ENCODE measurements at places on chromosomes 4 and X.
A peak's percentile ranks its signal among the peaks of the same experiment; 100 is the strongest.

GRCh38 chrX:144275843-144276242 is 392.0 kb downstream of the UBE2NL start:
- DNase-seq: no peak

DNA sequence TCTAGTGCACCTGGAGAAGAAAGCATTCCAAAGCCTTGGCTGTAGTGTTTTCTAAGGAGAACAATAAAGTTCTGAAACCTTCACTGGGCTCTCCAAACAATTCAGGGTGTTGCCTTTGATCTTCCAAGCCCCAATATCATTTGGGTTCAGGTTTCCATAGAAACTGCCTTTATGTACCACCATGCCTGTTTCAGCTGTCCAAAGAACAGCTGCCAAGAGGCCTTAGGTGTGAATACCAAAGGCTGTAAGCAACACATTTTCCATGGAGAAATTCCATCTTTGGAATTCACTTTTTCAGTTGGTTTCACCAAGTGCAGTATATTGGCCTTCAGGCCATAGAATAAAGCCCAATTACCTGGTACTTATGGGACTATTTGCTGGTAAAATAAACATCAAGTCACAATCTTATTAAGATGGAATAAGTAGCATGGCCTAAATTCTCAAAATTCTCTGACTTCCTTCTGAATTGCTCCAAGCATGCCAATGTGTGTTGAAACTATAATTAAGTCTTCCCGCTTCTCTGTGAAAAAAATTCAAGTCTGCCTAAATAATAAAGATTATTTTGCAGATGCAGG is 61.9 kb downstream of the COX18 start:
- no peak for DNase-seq

DNA sequence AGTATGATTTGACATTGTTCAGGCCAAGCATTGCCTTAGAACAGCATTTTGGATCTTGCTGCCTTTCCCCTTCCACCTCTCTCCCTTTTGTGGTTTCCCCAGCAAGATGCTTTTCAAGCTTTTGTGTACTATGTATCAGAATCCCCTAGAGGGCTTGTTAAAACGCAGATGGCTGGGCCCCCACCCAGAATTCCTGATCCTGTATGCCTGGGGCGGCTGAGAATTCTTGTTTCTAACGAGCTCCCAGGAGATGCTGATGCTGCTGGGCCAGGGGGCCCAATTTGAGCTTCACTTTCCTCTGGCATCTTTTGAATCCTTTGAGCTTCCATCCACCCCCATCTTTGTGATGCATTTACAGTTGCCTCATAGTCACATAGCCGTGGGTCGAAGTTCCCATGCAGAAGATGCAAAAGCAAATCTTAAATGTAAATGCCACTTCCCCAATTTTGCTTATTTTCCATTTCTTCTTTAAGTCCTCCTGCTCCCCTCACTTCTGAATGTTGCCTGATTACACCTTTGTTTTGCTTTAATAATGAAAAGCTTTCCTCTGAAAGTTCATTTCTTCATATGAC is 18.5 kb downstream of the HCCS start:
- no peak for DNase-seq

GRCh38 chr4:84971319-84971932 is 4.9 kb upstream of the WDFY3 start:
- DNase-seq: peak; percentile 3

- no peak for DNase-seq
Measured at GRCh38 chrX:4754878-4755604, 1041.6 kb upstream of the PRKX start.

DNA sequence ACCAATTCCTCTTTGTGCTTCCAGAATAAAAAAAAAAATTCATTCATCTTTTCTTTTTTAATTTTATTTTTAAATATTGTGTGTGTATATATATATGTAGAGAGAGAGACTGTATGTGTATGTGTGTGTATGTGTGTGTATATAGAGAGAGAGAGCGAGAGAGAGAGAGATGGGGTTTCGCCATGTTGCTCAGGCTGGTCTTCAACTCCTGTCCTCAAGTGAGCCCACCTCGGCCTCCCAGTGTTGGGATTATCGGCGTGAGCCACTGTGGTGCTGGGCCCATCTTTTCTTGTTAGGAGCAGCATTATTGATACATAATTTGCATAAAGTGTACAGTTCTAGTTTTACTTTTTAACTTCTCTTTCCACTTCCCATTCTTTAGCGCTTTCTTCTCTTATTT is 33.6 kb downstream of the KDM6A start:
- no peak for DNase-seq

- peak; percentile 53 for DNase-seq
Measured at GRCh38 chr4:38805530-38806145, 1.0 kb upstream of the TLR1 start.

GRCh38 chrX:124862301-124862700 is 457.4 kb upstream of the TEX13C start:
- DNase-seq: no peak

- peak; percentile 40 for DNase-seq
Measured at GRCh38 chrX:40201329-40201885, 103.6 kb upstream of the BCOR start.

DNA sequence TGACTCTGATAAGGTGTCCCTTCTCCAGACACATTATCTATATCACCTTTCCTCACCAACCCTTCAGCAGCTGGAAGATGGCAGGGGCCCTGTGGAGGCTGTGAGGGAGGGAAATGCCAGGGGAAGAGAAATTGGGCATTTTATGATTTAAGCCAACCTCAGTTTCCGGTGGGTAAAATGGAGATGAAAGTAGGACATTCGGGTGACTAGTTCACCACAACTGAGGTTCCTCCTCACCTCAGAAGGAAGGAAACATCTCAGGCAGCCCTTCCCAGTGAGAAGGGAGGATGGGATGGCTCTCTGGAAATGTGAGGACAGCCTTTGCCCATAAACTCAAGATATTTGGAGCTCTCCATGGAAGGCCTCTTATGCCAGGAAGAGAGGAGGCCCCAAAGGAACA is 251.5 kb downstream of the MID1IP1 start:
- no peak for DNase-seq

DNA sequence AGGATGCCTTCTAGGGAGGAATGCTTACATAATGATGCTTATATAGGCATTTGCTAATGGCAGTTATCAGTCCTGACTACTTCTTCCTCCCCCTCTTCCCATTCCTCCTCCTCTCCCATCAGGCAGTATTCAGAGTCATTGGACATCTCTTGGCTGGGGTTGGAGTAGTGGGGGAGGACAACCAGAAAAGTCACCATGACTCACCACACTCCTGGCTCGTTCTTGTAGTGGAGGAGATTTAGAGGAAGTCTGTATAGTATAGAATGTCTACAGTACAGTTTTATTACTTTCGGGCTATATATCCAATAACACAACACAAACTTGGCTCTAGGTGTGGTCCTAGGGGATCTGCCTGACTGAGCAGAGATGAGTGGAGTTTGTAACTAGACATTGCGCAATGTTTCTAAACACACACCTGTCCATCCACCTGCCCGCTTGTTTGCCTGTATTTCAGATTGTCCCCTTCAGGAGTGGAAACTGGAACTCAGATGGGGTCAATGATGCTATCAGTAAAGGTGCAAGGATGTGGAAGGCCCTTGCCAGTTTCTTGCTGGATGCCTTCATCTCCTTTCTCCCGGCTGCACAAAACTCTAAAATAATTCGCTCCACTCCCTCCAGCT is 27.9 kb upstream of the KIAA1210 start:
- no peak for DNase-seq

GRCh38 chr4:81746773-81747172 is 275.1 kb upstream of the RASGEF1B start:
- DNase-seq: no peak

- DNase-seq: no peak
Measured at GRCh38 chrX:134368126-134368525, 91.8 kb upstream of the HPRT1 start.

GRCh38 chr4:16779028-16779675 is 119.3 kb downstream of the LDB2 start:
- no peak for DNase-seq

- no peak for DNase-seq
Measured at GRCh38 chr4:23368081-23368697, 521.7 kb downstream of the PPARGC1A start.

DNA sequence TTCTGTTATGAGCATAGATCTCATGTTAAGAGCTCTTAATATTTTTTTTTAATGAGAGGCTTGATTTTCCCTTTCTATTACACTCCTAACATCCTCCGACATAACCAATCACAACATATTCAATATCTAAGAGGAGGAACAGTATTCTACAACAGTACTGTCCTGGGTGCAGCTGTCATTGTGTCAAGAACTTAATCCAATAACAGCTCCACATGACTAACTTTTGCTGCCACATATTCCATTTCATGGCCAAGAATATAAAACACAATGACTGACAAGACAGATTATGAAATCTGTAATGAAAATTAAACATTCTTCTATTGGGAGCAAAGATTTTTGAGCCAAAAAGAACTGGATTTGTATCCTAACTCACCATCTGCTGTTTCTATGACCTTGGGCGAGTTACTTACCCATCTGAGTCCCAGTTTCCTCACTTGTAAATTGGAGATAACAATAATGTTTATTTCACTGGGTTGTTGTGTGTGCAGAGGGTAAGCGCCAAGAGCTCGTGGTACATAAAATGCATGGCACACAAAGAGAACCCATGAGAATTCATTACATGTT is 405.6 kb downstream of the SPRY1 start:
- DNase-seq: no peak

GRCh38 chr4:110610940-110611831 is 11.7 kb downstream of the PITX2 start:
- no peak for DNase-seq

GRCh38 chrX:131424895-131425294 is 119.0 kb upstream of the OR13H1 start:
- DNase-seq: no peak

DNA sequence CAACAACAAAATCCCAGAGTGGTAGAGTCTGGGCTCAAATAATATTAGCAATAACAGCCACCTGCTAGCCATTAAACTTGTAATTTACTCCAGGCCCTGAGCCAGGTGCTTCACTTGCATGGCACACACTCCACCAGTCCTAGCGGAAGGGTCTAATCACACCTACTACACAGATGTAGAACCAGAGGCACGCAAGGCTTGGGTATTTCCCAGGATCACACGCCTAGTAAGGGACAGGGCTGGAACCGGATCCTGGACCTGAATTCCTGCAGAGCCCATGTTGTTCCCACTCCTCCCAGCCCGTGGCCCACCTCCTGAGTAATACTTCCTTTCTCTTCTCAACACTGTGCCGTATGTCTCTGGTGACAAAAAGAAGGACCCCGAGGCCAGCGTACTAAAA is 5.7 kb downstream of the MAGEA1 start:
- no peak for DNase-seq

DNA sequence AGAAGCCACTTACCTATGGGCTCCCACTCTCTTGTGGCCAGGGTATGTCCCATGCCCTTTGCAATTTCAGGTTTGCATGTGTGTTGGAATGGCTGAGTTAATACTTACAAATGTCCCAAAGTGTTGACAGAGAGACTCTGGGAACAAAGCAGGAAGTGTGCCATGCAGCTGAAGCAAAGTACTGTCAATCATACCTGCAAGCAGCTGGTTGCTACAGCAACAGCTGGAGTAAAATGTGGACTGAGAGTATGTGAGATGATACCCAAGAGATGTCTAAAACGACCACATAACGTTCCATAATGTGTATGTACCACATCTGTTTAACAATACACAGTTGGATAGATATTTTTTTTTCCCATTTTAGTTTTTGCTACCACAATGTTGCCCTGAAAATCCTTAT is 82.8 kb upstream of the CAMK2D start:
- DNase-seq: no peak

DNA sequence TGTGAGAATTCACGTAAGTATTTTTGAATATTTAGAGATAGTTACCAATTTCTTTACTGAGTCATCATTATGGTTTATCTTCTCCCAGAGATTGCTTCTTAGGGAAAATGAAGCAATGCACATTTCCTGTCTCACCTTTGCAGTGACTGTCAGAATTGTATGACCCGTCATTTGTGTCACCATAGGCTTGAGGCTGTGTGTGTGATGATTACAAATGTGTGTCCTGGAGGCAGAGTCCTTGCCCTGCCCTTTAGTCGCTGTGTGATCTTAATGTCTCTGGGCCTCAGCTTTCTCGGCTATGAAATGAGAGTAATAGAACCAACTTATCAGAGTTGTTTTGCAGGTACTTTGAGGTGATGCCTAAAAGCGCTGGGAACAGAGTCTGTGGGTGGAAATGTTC is 13.9 kb downstream of the HCCS start:
- DNase-seq: no peak

- peak; percentile 18 for DNase-seq
Measured at GRCh38 chr4:21790438-21791029, 158.0 kb downstream of the KCNIP4 start.

DNA sequence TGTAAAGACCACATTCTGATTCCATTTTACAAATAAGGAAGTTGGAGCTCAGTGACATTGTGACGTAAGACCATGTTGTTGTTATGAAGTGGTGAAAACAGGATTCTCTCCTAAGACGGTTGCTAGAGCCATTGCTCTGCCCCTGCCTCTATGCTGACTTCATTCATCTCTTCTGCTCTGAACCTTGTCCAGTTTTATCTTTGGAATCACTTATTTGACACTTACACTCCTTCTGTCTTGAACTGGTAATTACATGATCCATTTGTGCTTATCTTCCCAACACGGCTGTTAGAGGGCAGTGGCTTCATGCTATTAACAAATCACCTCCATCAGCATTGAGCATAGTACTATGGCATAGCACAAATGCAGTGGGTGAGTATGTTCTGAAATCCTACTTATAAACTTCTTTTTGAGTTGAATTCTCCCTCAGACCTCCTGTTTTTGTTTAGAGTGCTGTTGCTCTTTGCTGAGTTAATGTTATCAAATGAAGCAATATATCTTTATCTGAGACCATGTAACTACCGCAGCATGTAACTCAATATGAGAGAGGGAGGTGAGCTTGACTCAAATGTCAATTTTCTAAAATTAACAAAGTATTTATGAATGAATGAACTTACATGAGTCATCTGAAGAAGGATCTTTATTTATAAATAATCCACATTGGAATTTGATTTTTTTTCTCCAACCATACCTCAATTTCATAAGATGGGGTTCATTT is 177.8 kb downstream of the RASL11B start:
- no peak for DNase-seq

DNA sequence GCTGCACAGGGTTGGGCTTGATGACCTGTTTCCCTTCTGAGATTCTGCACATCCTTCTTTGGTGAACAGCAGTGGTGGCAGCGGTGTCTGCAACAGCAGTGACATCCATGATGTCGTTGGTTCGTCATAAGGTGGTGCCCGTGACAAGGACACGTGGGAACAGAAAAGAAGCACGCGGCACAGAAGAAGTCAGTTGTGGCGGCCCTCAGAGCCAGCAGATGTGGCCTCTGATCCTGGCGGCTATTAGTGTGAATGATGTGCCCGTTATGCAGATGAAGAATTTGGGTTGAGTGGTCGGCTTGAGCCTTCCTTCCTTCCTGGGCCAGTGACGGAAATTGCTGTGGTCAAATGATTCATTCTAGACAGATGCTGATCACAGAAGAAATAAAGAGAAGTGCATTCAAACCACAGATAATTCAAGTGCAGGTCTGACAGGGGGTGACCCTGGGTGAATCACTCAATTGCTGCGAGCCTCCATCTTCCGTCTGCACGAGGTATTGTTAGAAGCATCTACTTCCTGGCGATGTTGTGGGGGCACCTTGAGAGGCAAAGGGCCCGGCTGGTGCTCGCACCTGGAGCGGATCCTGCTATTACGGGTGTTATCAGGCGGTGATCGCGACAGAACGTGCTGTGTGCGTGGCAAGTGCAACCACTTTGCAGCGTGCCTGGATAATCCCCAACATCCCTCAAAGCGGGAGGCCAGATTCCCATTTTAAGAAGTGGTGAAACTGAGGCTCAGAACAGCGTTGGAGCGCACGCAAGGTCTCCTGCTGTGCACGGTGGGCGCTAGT is 215.2 kb upstream of the PSAPL1 start:
- DNase-seq: peak; percentile 91

Data from activated CD4-positive, alpha-beta T cell treated with anti-CD3 and anti-CD28 coated beads, Interleukin-10, Interleukin-2, amounts not matched to agents 100 ng/mL and 50 ng/mL, durations not matched to agents 16 hours and 8 hours (primary cell).